ENCODE measurements at places on chromosomes 4 and X.

GRCh38 chr4:184103527-184104264 lies 114.0 kb downstream of the ENPP6 start:
- peak; percentile 38 for DNase-seq

- no peak for DNase-seq
Observed at GRCh38 chr4:113636438-113636818, 125.1 kb downstream of the CAMK2D start.

- no peak for DNase-seq
Observed at GRCh38 chr4:133270021-133270570, 121.0 kb downstream of the PCDH10 start.

DNA sequence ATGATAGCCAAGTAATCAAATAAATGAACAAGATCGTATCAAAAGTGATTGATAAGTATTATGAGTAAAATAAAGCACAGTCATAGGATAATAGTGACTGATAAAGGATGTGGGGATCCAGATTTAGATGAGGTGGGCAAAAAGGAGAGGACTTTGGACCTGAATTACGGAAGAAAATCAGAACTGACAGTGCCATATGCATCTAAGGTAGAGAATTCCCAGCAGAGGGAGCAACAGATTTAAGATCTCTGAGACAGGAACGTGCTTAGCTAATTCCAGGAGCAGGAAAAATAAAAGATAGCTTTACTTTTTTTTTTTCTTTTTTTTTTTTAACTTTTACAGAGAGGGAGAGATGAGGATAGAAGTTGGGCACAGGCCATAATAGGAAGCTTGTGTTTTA lies 189.9 kb downstream of the NWD2 start:
- no peak for DNase-seq

DNA sequence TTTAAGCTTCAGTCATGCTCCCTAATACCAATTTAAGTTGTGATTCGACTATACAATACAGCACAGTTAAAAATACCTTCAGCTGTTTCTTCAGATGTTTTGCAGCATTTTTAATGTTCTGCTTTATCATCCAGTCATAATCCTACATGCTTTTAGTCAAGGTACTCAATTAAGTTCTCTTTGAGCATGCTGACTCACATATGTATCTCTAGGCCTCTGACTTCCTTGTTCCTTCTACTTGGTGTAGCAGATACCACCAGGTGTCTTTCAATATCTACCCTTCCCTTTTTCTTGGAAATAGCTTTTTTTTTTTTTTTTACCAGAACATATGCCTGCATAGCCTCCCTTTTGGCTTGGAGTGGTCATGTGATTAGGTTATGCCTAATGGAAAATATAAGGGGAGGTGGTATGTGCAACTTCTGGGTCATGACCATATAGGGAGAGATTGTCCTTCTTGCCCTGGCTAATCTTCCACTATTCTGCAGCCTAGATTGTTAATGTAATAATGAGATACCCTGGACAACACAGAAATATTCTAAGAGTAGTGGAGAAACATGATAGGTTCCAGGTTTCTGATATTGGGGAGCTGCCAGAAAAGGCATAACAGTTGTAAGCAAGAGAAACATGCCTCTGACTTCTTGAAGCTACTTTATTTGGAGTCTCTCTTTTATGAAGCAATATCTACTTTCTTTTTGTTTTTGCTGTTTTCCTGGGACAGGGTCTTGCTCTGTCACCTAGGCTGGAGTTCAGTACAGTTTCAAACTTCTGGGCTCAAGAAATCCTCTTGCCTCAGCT lies 737.2 kb upstream of the SLIT2 start:
- no peak for DNase-seq

- DNase-seq, result no peak
Observed at GRCh38 chr4:74772106-74772505, 22.2 kb downstream of the BTC start.

DNA sequence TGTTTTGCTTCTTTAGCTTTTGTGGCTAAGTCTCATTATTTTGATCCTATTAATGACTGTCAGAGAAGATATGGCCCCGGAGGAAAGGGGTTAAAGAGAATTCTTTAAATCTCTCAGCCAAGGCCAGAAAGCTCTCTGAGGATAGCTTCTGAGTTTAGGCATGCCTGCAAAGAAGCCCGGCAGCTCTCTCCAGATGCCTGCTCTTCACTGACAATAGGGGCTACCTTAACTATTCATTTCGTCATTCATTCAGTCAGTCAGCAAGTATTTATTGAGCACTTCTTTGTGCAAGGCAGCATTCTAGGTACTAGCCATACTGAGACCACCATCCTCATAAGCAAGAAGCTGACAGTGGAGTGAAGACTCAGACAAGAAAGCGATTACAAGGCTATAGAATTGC lies 34.0 kb upstream of the BMP15 start:
- DNase-seq, result no peak

DNA sequence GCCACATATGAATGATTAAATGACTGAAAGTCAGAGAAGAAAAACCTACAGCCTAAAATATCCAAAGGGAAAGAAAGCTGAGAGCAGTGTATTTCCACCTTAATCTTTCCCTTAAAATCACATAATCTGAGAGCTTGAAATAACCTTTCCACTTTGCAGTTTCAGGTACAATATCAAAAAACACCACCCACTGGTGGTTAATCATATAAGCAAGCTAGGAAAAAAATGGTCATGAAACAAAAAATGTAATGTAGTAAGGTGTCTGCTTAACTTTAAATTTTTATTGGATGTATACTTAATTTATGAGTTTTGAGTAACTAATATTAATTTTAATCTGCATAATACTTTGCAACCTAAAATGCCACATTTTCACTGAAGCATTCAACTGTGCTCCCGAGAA lies 3.2 kb downstream of the PRDM5 start:
- DNase-seq, result no peak

DNA sequence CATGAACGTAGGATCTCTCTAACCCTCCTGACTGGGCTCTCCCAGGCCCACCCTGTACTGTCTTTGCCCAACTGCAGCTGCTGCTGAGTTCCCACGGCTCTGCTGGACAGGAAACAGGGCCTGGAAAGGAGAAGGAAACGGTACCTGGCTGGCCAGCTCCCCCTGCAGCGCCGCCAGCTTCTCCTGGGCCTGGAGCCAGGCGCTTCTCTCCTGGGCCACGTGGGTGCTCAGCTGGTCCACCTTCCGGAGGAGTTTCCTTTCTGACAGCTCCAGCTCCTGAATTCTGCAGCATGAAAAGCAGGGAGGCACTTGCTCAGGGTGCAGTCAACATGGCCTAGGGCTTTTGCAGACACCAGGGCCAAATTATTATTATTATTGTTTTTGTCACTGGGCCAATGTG lies 6.5 kb downstream of the C4orf50 start:
- no peak for DNase-seq

DNA sequence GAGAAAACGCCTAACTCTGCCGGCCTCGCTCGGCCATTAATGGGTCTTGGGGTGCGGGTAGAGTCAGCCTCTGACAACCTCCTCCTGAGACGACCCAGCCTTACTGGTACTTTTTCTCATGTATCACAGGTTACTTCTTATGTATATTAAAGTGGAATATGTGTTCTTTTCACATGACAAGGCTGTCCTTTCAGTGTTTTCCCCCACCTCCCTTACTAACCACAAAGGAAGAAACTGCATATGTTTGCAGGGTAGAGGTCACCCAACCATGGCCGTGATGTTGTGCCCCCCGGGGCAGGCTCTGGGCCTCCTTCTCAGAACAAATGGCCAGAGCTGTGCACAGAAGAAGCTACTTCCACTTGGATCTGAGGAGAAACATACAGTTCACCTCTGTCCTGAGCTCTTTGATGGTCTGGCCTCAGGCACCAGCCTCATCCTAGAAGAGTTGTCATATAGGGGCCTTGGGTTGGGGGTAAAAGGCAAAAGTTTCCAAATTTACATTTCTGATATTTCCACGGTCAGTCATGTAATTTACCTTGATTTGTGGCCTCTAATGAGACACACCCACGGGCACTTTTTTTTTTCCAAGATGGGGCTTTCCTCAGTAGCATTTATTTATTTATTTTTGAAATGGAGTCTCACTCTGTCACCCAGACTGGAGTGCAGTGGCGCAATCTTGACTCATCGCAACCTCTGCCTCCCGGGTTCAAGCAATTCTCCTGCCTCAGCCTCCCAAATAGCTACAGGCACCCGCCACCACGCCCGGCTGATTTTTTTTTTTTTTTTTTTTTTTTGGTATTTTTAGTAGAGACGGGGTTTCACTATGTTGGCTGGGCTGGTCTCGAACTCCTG lies 1.9 kb downstream of the SOWAHD start:
- DNase-seq, result no peak

DNA sequence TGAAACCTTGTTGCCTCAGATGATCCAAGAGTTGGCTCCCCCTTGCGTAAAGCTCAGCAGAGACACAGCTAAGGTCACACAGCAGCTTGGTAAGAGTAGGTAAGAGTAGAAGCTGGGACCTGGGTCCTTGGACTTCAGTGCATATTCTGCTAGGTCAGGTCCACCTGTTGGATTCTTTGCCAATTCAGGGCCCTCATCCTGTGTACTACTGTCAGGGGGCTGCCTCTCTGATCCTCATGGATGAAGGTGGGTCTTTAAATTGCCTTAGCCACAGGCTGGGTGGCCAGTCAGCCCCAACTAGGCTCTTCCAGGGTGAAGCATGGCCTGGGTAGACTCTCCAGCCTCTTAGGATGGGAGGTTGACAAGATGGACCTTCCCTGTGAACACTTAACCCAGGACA lies 155.8 kb downstream of the AMMECR1 start:
- DNase-seq, result no peak

GRCh38 chr4:52076731-52077130 lies 25.6 kb downstream of the SPATA18 start:
- DNase-seq, result peak; percentile 16

GRCh38 chr4:163482190-163482589 lies 8.6 kb upstream of the TKTL2 start:
- DNase-seq, result no peak

GRCh38 chrX:69285881-69286564 lies 120.8 kb upstream of the PJA1 start:
- DNase-seq, result no peak

DNA sequence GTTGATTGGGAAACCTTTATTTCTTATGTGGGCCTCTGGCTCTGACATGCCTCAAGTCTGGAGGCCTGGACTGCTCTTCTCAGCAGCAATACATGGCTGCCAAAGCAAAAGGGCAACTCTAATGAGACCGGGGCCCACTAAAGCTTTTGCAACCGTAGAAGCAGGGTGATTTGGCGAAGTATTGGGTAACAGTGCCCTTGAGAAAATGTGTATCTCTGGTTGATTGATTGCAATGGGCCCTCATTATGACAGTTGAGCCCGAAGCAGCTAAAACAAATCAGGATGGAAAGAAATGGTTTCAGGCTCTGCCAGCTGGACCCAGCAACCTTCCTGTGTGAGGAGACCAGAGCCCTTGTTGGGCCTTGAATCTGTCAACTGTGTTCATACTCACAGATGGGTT lies 73.4 kb downstream of the CLCN4 start:
- no peak for DNase-seq

GRCh38 chrX:17788439-17788838 lies 51.1 kb downstream of the SCML1 start:
- DNase-seq, result peak; percentile 47

DNA sequence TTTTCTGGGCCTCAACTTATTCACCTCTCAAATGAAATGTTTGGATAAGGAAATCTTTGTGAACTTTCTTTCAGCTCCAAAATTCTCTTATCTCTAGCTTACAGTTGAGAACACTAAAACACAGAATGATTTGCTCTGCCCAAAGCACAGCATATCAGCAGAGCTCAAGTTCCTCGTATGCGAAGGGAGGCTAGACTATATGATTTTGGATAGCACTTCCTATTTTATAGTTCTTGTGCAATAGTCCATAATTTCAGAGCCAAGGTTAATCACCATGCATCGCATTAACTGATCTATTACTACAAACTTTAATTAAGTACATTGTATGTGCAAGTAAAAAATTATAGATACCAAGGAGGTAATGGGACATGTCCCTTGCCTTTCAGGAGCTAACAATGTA lies 27.0 kb upstream of the KLHL13 start:
- DNase-seq, result no peak

- no peak for DNase-seq
Observed at GRCh38 chr4:129668092-129668491, 572.1 kb downstream of the C4orf33 start.

GRCh38 chr4:170687751-170688150 lies 598.0 kb upstream of the AADAT start:
- DNase-seq, result no peak

DNA sequence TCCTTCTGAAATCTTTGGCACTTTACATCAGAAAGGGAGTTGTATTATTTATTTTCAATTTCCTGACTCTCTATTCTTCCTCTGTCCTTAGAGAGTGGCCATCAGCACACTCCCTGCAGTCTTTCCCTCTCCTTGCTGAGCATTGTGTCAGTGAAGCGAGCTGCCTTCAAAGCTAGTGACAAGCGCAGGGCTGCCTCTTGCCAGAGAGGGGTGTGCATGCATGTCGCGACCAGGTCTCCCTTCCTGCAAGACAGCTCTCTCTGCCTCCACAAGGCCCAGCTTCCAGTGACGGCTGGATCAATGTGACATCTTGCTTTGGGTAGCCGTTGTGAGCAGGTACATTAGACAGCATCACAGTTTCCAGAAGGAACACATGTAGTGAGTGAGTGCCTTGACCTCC lies 810.9 kb upstream of the TENM3 start:
- DNase-seq, result no peak

DNA sequence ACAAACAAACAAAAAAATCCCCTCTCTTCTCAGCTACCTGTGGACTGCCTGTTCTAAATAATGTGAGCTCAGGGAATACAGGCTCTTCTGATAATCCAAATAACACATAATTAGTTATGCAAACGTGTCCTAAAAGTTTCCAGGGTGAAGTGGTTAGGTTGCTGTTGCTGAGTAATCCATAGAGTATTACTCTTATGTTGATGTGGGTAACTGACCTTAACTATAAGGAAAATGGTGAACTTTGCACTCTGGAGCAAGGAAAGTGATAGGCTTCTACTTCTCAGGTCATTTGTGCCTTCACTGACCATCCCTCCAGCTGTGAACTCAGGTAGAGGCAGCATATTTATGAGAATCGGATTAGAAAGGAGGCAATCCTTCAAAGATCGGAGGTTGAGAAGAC lies 19.9 kb downstream of the MSN start:
- no peak for DNase-seq

DNA sequence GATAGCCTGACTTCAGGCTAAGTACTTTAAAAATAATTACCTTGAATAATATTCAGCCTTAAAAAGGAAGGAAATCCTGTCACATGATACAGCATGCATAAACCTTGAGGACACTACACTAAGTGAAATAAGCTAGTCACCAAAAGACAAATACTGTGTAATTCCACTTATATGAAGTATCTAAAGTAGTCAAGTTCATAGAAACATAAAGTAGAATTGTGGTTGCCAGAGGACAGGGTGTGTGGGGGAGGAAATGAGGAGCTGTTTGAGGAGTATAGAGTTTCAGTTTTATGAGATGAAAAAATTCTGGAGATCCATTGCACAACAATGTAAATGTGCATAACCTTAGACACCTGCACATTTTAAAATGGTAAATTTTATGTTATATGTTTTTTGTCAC lies 5.6 kb upstream of the STPG2 start:
- DNase-seq, result no peak

- no peak for DNase-seq
Observed at GRCh38 chr4:48503233-48504025, 13.4 kb downstream of the ZAR1 start.

- no peak for DNase-seq
Observed at GRCh38 chr4:3241898-3242524, 6.9 kb upstream of the MSANTD1 start.
